Stimulated activated CD8-positive, alpha-beta memory T cell treated with anti-CD3 and anti-CD28 coated beads, Interleukin-4, amount 100 ng/mL, for 1 hour (primary cell): ENCODE measurements at places on chromosomes 3 and 15.

- no peak for DNase-seq
These were observed 921.9 kb downstream of the SQOR start for GRCh38 chr15:46556559-46557379.

DNA sequence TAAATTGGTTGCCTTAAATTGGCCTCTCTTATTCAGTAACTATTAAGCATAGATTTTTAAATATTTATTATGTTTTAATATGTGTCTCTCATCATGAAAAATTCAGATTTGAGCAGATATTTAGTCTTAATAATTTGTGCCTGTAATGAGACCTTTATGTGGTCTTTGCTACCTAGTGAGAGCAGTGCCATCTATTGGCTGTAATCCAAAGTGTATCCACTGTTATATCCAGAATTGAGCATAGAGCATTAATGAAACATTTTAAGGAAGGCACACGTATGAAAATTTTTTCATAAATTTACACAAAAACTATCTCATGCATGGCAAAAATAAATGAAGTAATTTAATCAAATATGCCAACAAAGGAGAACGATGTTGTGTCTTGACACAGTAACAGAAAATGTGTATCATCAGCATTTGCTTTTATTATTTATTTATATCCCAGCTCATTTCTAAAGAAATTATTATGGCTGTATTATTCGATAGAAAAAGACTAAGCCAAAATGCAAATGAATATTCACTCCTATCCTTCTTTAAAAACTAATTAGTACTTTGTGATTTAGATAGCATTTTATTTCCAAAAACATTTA is 203.5 kb downstream of the RSRC1 start:
- no peak for DNase-seq

DNA sequence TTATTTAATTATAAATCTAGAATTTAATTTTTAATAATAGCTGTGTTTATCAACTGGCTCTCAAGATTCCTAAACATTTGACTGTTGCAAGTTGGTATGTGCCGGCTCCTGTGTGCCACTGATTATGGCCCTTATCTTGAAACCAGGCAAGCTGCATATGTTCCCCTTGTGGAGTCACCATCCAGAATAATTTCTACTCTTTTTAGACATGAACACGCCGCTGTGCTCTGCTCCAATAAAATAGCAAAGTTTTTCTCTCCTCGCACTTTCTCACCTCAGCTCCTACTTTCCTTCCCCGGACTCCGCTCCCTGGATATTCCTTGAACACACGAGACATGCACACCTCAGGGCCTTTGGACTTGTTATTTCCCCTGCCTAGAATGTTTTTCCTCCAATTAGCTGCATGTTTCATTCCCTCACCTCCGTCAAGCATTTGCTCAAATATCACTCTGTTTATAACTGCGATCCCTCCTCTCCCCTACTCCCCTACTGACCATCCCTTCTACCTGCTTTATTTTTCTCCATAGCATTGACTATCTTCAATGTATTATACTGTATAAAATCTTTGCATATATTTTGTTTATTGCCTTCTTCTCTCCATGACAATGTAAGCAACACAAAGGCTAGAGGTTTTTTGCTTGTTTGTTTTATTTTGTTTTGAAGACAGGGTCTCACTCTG is 26.1 kb upstream of the ERICH6 start:
- no peak for DNase-seq

DNA sequence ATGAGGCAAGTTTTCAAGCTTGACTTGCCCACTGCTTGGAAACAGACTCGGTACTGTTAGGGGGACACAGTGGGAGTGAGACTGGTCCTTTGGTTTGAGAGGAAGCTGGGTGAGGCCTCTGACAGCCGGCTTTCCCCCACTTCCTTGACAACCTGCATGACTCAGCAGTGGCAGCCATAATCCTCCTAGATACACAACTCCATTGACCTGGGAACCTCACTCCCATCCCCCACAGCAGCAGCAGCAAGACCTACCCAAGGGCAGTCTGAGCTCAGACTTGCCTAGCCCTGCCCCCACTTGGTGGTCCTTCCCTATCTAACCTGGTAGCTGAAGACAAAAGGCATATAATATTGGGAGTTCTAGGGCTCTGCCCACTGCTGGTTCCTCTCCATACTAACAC is 1043.5 kb upstream of the ALCAM start:
- DNase-seq: no peak

- no peak for DNase-seq
These were observed 352.8 kb upstream of the SEMA6D start for GRCh38 chr15:47364230-47365141.

DNA sequence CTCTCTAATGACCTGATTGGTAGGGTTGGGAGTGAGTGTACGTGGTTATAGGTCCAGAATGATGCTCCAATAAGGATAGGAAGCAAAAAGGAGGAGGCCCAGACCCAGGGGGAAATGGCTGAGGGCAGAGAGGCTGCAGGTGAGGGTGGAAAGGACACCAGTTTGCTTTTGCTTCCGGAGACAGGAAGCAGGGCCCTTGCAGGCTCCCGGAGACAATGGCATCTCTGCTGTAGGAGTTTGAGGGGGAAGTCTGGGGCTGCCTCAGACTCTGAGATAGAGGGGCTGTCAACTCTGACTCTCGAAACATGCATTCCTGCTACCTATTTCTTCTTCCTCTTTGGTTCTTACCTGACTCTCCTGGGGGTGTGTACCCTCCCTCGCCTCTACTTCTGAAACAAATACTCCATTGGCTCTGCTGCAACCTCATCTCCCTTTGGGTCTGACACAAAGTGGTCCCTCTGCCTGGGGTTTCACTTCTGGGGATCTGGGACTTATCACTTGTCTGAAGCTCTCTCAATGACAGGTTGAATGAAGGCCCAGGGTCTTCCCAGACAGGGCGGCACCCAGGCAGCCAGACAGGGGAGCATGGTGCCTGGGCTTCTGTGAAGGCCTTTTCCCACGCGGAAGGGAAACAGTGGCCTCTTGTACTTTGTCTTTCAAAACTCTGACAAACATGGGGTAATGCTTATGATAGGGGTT is 61.5 kb downstream of the CHRD start:
- DNase-seq: no peak

DNA sequence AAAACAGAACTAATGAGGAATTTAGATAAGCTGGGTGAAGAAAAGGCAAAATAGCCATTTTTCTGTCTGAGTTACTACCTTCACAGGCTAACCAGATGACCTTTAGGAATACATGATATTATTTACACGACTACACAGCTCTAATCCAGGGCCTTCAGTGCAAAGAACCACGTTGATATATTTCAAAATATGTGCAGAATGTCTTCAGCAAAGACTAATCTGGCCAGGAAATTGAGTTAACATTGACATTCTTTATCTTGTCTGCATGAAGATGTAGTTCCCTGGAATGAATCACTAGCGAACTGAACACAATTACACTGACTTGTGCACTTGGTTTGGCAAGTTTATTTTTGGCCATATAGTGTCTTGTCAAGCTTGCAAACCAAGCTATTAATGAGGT is 41.5 kb downstream of the PDHB start:
- DNase-seq: no peak

DNA sequence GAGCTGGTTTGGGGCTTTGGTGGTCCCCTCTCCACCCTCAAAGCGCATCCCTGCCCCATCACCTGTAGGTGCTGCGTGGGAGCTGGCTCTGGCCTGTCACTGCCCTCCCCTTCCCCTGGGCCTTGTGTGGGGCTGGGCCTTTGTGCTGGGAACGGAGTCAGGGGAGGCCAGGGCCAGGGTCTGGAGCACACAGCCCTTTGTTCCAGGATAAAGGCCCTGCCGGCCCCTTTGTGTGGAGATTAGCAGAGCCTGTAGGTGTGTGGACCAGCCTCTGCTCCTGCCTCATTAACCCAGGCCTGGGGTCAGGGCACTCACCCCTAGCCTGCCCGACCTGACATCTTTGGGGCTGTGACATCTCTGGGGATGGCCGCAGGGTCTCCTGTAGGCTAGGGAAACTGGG is 8.9 kb downstream of the EPHB3 start:
- DNase-seq: no peak

DNA sequence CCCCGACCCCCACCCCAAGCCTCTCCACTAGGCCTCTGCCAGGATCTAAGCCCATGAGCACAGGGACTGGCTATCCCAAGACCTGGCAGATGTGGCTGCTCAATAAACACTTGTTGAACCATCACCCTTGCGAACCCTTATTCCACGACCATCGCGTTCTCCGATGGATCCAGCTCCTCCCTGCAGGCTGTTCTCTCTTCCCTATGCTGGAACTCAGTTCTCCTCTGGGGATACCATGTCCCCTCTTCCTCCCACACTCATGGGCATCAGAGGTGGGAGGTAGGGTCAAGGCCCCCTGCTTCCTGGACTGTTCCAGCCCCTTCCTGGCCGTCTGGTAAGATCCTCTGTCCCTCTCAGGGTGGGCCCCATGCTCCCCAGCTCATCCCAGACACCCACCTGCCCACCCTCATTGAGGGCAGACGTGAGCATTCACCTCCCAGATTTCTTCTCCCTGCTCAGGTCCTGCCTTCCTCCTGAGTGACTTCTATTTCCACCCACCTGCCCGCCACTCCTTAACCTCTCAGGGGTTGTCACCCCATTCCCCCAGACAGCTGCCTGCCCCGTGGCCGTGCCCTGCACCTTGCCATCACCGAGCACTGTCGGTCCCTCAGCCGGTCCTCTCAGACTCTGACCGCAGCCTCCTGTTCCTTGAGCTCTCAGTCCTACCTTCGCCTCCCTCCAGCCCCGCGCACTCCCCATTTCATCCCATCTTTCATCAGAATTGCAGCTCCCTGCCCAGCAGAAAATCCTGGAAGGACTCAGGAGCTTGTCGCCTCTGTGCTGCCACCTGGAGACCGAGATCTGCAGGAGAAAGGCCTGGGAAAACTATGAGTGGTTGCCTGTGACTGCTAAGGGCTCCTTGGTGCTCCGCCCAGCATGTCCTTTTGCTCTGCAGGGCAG is 42.0 kb downstream of the PML start:
- DNase-seq: no peak

DNA sequence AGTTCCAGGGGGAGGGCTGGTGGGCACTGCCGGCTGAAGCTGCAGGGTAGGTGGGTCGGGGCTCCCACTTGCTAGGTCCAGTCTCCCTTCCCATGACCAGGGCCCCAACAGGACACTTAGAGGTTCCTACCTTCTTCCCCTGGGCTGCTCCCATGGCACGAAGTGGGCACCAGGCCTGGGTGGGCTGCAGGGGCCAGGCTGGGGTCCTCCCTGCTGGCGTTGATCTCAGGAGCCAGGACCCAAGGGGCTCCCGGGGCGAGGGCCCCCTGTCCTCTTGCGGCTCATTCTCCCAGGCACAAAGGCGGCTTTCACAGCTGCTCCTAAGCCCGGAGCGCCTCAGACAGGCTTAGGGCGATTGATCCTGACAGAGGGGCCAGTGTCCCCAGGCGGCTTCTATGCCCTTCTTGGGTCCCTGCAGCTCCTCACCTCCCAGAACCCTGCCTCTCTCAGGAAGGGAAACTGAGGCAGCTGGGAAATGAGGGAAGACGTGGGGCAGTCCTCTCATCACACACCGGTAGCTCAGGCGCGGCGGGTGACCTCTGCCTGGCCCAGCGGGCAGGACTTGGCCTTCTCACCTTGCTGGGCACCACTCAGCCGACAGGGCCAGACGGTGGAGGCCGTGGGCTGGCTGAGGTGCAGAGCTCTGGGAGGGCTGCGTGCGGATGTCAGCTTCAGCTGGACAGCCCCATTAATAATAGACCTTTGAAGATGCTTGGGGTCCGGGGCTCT is 39.6 kb downstream of the FAM3D start:
- DNase-seq: no peak

DNA sequence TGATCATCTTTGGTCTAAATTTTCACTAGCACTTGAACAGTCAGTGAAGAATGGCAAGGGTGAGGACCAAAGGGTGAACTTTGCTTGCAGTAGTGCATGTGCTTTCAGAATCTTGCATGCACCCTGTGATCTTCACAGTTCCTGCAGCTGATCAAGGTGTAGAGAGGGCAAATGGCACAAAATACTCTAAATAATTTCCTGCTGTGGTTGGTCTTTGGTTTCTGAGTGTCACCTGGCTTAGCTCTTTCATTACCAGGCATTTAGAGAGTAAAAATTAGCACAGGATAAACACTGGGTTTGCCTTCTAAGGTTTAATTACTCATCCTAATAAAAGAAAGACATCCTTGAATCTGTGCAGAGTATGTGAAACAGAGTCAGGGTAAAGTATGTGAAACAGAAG is 11.4 kb downstream of the TIPARP start:
- no peak for DNase-seq

- DNase-seq: no peak
These were observed 36.6 kb downstream of the CD86 start for GRCh38 chr3:122091602-122092295.

DNA sequence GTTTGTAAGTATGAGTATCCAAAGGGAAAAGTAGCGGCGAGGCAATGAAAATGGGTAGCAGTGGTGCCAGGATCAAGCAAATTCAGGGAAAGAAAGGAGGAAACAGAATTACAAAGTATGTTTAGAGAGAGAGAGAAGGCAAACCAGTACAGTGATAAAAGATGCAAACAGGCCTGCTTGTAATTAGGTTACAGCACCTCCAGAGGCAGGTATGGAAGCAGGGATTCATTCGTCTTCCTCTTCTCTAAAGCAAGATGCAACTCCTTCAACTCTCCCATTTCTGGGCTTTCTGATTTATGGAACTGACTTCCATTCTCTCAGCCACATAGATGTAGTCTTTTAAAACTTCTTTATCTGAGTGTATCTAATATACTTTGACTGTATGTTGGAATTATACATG is 68.0 kb downstream of the CRYBG3 start:
- no peak for DNase-seq

- no peak for DNase-seq
These were observed 106.5 kb upstream of the SETMAR start for GRCh38 chr3:4196506-4197147.

GRCh38 chr3:64501298-64501906 is 186.4 kb downstream of the ADAMTS9 start:
- no peak for DNase-seq

GRCh38 chr15:84839714-84840113 is 22.6 kb downstream of the ALPK3 start:
- DNase-seq: no peak

GRCh38 chr3:28151207-28151550 is 90.2 kb upstream of the CMC1 start:
- DNase-seq: no peak

GRCh38 chr15:96089405-96090058 is 241.0 kb upstream of the NR2F2 start:
- DNase-seq: no peak
